ENCODE measurements at places on chromosomes 11 and 22.

DNA sequence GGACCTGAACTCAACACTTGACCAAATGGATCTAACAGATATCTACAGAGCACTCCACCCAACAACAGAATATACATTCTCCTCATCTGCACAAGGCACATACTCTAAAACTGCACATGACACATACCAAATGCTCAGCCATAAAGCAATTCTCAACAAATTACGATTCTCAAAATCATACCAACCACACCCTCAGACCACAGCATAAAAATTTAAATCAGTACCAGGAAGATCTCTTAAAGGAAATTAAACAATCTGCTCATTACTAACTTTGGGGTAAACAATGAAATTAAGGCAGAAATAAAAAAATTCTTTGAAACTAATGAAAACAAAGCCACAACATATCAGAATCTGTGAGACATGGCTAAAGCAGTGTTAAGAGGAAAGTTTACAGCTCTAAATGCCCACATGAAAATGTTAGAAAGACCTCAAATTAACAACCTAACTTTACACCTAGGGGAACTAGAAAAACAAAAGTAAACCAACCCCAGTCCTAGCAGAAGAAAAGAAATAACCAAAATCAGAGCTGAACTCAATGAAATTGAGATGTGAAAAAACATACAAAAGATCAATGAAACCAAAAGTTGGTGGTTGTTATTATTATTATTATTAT, 37.2 kb downstream of the TMEM123 start:
- DNase-seq, result no peak

GRCh38 chr11:76610871-76611475, 59.6 kb downstream of the LRRC32 start:
- DNase-seq, result no peak

- no peak for DNase-seq
Measured at GRCh38 chr11:38517991-38518390, 1920.0 kb upstream of the RAG2 start.

GRCh38 chr11:47244448-47245350, 3.9 kb downstream of the ACP2 start:
- DNase-seq, result no peak

- no peak for DNase-seq
Measured at GRCh38 chr11:113160808-113161124, 153.6 kb upstream of the TTC12 start.

- DNase-seq, result no peak
Measured at GRCh38 chr11:19919050-19919561, 206.5 kb downstream of the NAV2 start.

DNA sequence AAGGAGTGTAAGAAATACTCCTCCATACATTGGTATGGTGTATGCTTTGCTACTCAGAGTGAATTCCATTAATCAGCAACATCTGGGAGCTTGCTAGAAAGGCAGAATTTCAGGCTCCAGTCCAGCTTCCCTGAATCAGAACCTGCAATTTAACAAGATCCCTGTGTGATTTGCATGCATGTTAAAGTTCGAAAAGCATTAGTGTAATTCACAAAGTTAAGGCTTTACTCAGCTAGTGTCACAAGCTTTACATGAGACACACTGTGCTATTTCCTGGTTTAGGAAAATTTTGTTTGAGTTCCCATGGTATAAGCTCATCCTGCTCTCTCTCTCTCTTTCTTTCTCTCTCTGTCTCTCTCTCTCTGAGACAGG, 37.0 kb upstream of the HEPHL1 start:
- DNase-seq, result no peak

DNA sequence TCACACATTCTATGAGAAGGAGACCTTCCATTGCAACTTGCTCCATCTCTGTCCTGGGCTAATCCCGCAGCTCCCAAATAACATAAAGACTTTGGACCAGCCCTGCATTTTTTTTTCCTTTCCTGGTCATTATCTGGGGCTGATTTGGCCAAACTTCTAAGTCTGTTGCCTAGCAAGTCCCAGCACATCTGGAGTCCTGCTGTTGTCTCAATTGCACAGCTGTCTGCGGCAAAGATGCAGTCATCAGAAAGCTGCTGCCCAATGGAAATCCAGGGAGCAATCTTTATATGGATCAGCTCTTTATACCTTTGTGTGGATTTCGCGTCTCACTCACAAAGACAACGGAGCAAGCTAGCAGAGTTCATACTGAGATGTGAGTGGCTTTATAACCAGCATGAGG, 105.9 kb downstream of the NXPE2 start:
- DNase-seq, result no peak

GRCh38 chr11:110032957-110033570, 60.1 kb upstream of the ZC3H12C start:
- no peak for DNase-seq

DNA sequence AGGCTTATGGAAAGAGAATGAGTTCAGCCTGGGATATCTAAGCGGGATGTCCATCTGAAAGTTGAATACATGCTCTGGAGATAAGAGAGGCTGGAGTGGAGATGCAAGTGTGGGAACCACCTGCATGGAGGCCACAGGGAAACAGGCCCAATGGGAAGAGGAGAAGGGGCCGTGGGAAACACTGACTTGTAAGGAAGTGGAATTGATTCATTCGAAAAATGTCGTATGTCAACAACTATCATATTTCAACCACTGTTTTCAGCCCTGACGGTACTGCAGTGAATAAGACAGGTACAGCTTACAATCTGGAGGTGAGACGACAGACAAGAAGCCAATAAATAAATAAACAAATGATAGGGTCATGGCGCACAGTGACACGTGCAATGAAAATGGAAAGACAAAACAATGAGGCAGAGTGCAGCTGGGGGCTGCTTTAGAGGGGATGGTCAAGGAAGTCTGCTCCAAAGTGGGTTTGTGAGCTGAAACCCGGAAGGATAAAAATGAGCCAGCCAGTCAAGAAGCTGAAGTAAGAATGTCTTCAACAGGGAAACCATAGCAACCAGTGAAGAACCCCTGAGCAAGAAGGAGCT, 35.9 kb downstream of the EFCAB6 start:
- DNase-seq, result no peak
